ENCODE measurements at places on chromosomes 4 and X. TPM values are rescaled to one million over a fixed set of nuclear protein-coding genes. Genes with fewer than 3 reads are reported as not detected.

- no peak for DNase-seq
Measured at GRCh38 chr4:106315476-106315967, 487 bp downstream of the TBCK start.

Gene HPSE
- total RNA-seq, result 4.9 TPM

DNA sequence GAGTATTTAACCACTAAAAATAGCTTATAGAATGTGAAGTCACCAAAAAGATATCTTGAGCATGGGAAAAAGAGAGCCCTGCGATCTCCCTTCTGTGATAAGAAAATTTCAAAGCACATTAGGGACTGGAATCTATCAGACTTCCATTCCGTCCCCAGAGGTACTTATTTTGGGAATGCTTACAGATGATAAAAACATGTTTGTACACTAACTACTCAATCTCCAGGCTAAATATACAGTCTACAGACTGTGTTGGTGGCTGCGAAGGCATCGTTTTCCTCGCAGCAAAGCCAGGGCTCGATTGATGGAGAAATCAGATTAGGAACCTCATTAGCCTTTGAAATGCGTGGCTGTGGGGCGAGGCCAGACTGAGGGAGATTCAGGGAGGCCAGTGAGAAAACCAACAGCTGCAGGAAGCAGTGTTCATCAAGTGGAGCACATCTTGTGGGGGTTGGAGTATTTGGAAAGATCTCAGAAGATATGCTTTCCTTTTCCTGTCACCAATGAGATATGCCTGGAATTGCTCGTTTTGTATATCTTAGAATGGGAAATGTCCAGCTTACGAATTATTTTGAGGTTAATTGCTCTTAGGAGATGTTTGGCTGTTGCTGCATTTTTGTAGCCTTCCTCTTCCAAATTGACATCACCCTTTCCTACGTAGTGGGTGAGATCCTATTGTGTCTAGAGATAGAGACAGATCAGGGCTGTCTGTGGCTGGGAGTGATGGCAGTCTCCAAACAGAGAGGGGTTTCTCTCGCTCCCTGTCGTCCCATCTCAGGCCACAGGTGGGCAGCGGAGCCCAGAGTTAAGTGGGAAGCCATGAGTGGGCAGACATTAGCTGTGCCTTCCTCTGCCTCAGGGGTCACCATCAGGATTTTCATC lies 224.9 kb upstream of the FAT1 start:
- DNase-seq, result no peak

Gene PAGE2
- total RNA-seq, result not detected

DNA sequence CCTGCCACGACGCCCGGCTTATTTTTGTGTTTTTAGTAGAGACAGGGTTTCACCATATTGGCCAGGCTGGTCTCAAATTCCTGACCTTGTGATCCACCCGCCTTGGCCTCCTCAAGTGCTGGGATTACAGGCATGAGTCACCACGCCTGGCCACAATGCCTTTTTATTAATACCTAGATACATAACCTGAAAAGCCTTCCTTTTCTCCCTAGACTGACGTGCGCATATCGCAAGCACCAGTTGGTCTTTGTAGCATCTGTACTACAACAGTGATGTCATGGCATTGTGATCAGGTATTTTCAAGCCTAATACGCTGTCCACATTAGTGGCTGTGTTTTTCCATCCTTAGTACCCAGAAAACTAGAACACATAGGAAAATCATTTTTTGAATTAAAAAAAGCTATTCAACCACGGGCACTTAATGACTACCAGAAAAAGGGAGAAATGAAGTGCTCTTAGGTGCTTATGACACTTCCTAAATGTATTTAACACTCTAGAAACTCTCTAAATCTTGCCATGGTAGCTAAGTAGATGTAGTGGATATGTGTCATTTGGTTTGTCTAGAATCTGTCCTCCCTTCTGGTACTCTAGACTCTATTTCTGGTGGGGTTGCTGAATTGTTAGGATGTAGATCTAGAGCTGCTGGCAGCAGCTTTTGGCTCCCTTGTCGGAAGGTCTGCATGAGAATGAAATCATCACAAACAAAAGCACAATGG lies 707.8 kb downstream of the STIM2 start:
- DNase-seq, result no peak

GRCh38 chr4:157300701-157301100 lies 80.2 kb downstream of the GRIA2 start:
- no peak for DNase-seq

Gene RAB9B
- total RNA-seq, result 2.0 TPM

Gene TRPC3
- 0.24 TPM for total RNA-seq

GRCh38 chr4:82713856-82714255 lies 84.7 kb downstream of the SCD5 start:
- no peak for DNase-seq

- no peak for DNase-seq
Measured at GRCh38 chrX:149495573-149496071, 9.5 kb downstream of the IDS start.

- no peak for DNase-seq
Measured at GRCh38 chrX:139106069-139106468, 394.6 kb upstream of the FGF13 start.

Gene RRH
- total RNA-seq, result not detected

Gene AFF2
- 0.89 TPM for total RNA-seq

DNA sequence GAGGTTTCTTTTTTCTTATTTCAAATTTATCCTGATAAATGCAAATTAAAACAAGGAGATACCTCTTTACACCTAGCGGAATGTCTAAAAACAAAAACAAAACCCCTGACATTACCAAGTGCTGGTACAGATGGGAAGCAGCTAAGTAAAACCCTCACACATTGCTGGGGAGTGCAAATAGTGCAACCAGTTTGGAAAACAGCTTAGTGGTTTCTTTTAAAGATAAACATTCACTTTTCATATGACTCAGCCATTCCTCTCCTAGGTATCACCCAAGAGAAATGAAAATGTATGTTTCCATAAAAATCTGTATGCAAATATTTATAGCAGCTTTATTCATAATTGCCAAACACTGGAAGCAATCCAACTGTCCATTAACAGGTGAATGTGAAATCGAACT lies 84.1 kb upstream of the HELT start:
- no peak for DNase-seq

- DNase-seq, result no peak
Measured at GRCh38 chrX:8939322-8939721, 94.6 kb downstream of the FAM9B start.

DNA sequence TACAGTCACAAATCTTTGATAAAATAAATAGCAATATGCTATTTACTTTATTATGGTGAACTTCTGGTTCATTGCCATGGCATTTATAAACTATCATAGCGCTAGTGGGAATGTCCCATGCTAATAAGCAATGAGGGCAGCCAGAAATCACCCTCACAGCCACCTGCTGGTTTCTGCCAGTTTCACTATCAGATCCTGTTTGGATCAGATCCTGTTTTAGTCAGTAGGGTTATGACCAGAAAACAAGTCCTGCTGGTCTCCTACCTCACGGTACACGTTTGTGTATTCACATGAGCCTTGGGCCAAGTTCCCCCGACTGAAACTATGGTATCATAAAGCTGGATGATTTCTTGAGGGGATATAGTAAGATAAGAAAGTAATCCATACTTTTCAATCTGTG lies 17.7 kb downstream of the FOXR2 start:
- no peak for DNase-seq

Gene HEPH
- 6.3 TPM for total RNA-seq

GRCh38 chr4:109368661-109369060 lies 65.0 kb upstream of the SEC24B start:
- DNase-seq, result no peak

Gene CACNA1F
- total RNA-seq, result not detected

- DNase-seq, result no peak
Measured at GRCh38 chr4:55547466-55547770, 709 bp upstream of the CLOCK start.

GRCh38 chrX:132077912-132078311 lies 49.9 kb downstream of the FRMD7 start:
- no peak for DNase-seq

Data from osteocyte (in vitro differentiated cells).